ENCODE measurements at places on chromosomes 6 and 20.
A peak's percentile ranks its signal among the peaks of the same experiment; 100 is the strongest.

DNA sequence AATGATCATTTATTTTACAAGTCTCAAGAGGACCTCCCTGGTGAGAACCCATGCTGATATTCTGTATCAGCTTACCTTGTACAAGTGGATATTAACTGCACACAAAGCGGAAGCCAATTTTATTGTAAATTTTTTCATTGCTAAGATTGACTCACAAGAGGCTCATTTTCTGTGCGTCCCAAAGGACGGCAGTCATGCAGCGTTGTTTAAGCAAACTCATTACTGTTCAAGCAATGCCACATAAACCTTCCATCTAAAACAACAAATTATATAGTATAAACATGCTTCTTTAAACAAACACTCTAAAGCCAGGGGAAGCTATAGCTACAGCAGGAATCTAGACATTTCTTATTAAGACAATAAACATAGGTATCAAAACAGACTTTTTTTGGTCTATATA, 575.3 kb downstream of the FRK start:
- peak; percentile 16 for DNase-seq

- no peak for DNase-seq
Observed at GRCh38 chr6:51953246-51953645, 134.2 kb downstream of the PKHD1 start.

GRCh38 chr6:105442369-105442768, 39.5 kb upstream of the PREP start:
- no peak for DNase-seq

DNA sequence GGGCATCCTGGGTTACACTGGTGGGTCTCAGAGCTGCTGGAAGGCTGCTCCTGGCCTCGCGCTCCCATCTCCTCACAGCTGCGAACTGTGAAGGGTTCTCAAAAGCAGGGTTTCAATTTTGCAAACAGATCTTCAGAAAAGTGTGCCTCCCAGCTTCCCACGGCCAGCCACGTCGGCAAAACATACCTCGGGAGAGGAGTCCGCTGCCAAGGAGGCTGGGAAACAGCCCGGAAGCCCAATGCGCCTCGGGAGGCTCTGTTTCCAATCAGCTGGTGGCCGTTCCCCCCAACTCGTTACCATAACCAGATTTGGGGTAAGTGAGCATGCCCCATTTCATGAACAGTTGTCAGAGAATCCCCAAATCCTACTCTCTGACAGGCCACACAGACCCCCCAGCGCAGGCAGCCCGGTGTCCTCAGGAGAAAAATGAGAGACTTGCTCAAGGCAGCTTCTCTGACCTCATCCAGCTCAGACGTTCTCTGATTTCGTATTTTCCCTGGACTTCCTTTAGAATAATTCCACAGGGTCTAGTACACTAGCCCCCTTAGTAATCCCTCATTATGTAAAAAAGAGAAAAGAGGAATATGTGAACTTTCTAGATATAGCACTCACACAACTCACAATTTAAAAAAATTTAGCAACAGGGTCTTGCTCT, 98.4 kb downstream of the SNX5 start:
- DNase-seq, result no peak

DNA sequence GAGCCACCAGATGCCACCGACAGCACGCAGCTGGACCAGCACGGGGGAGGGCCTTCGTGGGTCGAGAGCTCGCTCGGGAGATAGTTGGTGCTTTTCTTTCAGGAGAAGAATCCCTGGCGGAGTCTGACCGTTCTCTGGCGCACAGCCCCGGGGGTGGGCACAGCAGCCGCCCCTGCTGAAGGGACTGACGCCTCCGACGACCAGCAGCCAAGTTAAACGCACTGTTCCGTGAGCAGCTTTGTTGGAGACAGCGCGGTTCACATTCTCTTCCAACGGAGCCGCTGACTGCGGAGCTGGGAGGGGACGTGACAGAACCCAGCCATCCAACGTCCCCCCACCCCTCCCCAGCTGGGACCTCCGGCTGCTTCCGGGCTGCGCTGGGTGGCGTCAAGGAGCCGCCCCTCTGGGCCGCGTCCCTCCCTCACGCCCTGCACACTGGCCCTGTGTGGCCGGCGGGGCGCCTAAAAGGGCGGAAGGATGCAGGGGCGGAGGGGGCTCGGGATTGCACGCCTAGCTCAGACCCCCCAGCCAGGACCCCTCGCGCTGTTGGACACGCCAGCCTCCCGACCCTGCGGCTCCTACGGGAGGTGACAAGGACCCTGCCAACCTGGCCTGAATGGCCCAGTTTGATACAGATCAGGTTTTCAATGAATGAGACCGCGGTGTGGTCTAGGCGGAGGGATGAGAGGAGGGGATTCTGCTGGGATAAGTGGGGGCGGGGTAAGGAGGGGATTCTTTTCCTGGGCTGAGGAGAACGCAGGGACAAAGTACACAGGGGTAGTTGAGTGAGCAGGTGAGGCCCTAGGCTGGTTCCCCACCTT, 36.4 kb upstream of the KHDC1 start:
- no peak for DNase-seq

DNA sequence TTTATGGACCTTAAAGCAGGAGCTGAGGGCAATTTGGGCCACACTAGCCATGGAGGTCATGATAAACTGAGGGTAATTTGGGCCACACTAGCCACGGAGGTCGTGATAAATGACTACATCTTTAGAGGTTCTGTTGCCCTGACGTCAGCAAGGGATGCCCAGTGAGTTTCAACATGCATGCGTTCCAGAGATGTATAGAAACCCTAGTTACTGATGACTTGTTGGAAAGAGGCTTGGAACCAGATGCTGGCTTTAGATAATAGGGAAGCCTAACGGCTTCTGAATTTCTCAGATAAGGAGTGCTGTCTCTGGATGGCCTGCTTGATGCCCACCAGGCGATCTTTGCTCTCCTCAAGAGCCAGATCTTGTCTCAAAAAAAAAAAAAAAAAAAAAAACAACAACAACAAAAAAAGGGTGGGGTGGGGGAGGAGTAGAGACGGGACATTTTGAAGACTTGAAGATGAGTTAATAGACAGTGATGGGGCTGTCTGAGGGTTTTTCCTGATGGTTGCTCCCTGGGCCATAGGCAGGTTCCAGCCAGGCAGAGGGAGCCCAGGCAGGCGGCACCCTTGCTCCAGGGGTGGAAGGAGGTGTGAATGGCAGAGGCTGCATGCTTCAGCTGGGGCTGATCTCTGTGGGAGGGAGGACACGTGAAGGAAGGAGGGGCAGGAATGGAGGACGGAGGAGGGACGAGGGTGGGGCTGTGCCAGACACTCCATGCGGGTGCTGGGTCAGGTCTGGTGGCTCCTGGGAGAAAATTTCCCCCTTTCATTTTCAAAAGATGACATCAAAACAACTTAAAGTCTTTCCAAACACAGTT, 27.0 kb upstream of the FRMD1 start:
- DNase-seq, result no peak

DNA sequence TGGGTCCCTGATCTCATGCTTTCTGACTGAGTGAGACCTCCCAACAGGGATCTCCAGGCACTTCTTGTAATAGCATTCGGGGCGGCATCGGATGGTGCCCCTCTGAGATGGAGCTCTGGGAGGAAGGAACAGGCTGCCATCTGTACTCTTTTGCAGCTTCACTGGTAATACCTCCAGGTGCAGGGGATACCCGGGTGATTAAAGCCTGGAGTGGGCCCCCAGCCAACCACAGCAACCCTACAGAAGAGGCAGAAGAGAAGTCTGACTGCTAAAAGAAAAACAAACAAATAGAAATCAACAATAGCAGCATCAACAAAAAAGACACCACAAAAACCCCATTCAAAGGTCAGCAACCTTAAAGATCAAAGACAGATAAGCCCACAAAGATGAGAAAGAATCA, 19.1 kb upstream of the PGK2 start:
- DNase-seq, result no peak

GRCh38 chr6:79223611-79224404, 10.7 kb downstream of the HMGN3 start:
- no peak for DNase-seq

- DNase-seq, result no peak
Observed at GRCh38 chr20:33740189-33740588, 8.4 kb downstream of the ZNF341 start.

GRCh38 chr20:36175016-36175415, 20.5 kb downstream of the EPB41L1 start:
- no peak for DNase-seq

GRCh38 chr6:47424436-47424836, 53.2 kb upstream of the CD2AP start:
- DNase-seq, result no peak

GRCh38 chr6:6505111-6505510, 83.4 kb upstream of the LY86 start:
- DNase-seq, result no peak

GRCh38 chr6:139290787-139291311, 949 bp downstream of the TXLNB start:
- DNase-seq, result no peak

DNA sequence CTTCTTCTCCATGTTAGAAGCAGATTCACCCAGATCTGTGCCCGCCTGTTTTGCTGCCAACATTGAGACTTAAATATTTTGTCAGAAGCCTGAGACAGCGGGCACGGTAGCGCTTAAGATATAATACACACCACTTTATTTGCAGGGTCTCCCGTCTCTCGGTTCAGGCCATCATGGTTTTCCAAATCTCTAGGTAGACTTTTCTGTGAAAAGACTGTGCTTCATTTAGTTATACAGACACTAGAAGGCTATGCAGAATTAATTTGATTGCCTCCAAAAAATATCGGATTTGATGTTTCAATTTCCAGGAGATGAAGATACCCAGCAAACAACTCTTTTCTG, 598 bp downstream of the TBP start:
- no peak for DNase-seq

DNA sequence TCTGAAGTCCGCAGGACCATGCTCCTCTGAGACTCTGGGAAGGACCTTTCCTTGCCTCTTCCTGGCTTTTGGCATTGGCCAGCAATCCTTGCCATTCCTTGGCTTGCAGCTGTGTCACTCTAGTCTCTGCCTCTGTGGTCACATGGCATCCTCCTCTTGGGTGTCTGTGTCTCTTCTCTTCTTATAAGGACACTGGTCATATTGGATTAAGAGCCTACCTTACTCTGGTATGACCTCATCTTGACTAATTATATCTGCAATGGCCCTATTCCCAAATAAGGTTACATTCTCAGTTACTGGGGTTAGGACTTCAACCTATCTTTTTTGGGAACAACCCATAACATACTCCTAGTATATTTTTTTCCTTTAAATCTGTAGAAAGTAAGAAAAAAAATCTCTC, 49.9 kb upstream of the GTSF1L start:
- DNase-seq, result no peak

DNA sequence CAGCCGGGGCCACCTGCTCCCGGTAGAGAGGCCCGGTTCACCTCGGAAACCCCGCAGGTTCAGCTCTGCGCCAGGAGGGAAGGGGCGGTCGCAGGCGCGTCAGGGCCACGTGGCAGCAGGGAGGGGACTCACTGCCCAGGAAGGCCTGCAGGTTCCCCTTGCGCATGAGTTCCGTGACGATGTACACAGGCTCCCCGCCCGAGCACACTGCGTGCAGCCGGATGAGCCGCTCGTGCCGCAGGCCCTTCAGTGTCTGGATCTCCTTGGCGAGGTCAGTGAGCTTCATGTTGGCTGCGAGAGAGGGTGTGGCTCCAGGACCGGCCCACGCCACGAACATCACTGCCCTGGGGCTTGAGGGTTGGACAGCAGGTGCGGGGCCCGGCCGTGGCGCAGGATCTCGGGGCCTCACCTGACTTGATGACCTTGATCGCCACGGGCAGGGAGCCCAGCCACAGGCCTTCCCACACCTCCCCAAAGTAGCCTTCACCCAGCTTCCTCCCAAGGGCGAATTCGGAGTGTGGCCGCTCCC, 4.9 kb upstream of the PTK6 start:
- DNase-seq, result no peak
